ENCODE measurements at places on chromosomes 12 and 14.

DNA sequence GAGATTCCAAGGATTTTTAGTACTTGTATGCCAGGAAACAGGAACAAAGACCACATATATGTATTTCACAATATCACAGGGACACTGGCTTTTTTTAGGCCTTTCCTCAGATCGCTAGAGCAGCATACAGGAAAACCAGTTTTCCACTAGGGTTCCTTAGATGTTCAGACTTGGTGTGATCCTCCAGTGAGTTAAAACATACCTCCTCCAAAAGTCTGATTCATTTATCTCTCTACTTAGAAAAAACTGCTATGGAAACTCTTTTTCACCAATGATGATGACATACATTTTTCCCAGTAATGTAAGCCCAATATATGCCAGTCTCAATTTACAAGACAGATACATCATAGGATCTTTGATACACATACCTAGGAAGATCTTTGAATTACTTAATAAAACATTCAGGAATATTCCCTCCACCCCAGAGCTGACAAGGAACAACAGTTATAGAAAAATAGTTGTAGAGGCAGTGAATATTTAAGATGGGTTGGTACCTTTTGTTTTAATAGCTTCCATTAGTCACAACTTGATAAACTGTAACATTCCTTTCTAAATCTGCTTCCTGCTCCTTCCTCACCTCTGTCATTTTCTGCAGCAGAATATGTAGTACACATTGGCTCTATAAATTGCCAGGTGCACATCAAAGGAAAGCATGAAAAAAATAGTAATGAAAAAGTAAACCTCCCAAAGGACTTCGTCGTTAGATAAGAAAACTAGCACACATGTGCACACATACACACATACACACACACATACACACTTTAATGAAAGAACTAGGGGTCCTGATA, 27.5 kb downstream of the BCAT1 start:
- no peak for DNase-seq

DNA sequence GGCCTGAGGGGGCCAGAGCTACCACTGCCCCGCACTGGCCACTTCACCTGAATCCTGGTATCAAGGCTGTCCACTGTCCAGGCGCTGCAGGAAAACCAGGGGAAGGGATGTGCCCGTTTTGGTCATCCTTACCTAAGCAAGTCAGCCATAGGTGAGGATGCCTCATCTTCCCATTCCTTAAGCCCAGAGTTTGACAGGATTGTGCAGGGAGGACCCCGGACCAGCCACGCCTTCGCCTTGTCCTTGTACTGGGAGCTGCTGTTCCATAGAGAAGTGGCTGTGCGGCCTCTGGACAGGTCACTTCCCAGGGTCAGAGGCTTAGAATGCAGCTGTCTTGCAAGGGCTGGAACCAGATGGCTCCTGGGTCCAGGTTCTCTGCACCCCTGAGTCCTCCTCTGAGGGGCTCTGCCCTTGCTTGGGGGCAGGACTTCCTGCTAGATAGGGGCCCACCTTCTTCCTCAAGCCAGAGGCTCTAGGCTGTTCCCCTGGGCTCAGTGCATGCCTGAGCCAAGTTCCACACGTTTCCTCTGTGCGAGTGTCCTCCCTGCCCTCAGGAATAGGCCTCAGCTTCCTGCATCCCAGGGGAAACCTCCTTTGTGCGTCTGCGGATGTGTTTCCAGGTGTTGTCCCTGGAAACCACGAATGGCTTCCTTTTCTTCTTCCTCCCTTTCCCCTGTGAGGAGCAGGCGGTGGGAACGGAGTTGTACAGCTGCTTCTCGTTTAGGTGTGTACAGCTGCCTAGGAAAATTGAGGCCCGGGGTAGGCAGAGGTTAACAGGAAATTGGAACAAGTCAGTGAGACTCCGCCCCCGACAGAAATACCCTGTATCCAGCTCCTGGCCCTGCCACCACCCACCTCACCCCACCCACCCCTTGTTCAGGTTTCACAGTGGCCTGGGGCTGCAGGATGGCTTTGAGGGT, 54.3 kb upstream of the RIN3 start:
- DNase-seq = no peak

- DNase-seq = no peak
Observed at GRCh38 chr12:102564026-102564425, 83.7 kb upstream of the IGF1 start.

DNA sequence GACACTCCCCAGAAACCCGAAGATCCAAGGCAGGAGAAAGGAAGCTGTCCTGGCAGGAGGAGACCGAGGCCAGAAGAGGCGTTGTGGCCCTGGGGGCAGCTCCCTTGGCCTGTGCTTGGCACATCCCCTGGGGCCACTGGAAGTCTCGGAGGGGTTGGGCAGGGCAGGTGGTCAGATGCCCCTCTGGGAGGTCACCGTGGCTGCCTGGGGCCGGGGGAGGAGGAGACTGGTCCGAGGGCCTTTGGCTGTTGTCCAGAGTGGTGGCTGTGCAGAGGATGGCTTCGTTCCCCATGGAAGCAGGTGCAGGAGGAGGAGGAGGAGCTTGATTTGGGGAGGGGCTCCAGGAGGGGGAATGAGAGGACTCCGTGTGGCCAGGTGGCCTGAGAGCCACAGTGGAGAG, 3.3 kb upstream of the NUDT14 start:
- no peak for DNase-seq

DNA sequence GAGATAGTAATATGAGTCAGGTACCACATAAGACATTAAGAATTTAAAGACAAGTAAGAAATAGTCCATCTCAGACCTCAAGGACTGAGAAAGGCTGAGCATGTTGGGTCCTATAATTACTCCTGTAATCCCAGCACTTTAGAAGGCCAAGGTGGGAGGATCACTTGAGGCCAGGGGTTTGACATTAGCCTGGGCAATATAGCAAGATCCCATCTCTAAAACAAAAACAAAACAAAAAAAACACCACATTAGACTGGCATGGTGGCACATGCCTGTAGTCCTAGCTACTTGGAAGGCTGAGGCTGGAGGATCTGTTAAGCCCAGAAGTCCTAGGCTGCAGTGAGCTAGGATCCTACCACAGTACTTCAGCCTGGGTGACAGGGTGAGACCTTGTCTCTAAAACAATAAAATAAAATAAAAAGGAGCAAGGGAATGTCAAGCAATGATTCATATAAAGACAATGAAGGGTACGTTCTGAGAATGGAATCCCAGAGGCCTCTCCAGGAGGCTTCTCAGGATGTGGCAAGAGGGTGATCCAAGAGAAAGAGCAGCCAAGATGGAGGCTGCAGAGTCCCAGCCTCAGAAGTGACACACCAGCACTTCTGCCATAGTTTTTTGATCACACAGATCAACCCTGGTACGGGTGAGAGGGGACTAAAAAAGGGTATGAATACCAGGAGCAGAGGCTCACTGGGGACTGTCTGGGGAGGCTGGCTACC, 206.4 kb downstream of the CRADD start:
- no peak for DNase-seq
